ENCODE measurements at places on chromosomes 13 and 19.
A peak's percentile ranks its signal among the peaks of the same experiment; 100 is the strongest.

DNA sequence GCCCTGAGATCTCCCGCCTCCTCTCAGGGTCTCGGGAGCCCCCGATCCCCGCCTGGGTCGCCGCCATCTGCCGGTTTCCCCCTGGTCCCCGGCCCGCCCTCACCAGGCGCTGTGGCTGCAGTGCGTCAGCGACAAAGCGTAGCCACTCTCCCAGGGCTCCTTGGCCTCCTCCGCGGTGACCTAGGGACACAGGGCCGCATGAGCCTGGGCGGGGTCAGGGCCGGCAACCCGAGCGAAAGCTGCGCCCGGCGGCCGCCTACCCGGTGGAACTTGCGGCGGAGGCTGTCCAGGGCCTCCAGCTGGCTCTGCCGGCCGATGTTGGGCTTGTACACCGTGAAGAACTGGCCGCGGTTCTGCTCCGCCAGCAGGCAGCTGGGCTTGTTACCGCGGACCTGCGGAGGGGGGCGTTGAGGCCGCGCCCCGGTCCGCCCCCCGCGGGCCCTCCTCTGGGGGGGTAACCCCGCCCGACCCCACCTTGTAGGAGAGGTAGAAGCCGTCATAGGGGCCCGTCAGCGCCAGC lies 5.3 kb downstream of the GPX4 start:
- DNase-seq = no peak

GRCh38 chr13:94708031-94708859 lies 4.1 kb downstream of the SOX21 start:
- DNase-seq = peak; percentile 62

- no peak for DNase-seq
These were observed 53.1 kb downstream of the ZNF254 start for GRCh38 chr19:24140099-24140498.

DNA sequence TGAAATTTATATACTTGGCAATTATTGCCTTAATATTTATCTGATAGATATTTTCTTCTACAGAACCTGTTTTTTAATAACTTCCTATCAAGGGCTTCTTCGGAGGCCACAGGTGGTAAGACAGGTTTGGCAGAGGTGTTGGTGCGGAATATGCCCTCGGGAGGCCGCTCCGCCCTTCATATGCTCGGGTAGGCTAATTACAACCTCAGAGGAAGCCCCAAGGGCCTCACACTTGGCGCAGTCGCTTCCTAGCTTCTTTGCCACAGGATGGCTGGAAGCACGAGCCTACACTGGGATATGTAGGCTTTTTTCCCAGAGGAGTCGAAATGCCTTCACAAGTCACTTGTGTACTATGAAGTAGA lies 68.8 kb downstream of the LMO7 start:
- DNase-seq = no peak

GRCh38 chr13:44331912-44332851 lies 41.4 kb upstream of the SERP2 start:
- no peak for DNase-seq

DNA sequence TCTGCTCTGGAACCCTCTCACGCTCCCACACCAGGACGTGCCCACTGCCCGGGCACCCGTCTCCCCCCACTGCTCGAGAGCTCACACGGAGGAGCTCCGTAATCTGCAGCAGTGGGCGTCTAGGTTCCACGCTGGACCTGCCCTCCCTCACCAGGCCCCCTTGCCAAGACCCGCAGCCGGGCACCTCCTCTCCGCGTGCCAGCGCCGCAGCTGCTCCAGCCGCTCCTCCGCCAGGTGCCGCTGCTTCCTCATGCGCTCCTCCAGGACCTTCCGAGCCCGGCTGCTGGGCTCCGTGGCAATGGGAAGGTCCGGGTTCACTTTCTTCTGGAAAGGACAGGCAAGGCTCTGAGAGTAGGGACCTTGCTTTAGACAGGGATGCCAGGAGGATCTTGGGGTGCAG lies 35.0 kb upstream of the MATK start:
- DNase-seq = no peak

DNA sequence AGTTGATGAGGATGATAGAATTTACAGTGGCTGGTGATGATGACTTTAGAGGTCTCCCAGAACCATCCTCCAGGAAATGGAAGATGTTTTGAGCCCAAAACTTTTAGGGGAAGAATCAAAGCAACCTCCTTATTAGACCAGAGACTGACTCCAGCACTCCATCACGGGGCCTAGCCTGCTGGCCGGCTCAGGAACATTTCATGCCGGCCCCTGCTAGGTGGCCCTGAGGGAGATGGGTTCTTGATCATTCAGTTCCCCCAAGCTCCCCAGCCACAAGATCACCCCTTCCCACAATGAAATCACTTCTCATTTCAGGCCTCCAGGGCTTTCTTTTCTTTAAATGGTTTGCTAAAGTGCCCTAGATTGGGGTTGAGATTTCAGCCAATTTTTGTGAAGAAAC lies 79.7 kb upstream of the SIAH3 start:
- DNase-seq = peak; percentile 69

DNA sequence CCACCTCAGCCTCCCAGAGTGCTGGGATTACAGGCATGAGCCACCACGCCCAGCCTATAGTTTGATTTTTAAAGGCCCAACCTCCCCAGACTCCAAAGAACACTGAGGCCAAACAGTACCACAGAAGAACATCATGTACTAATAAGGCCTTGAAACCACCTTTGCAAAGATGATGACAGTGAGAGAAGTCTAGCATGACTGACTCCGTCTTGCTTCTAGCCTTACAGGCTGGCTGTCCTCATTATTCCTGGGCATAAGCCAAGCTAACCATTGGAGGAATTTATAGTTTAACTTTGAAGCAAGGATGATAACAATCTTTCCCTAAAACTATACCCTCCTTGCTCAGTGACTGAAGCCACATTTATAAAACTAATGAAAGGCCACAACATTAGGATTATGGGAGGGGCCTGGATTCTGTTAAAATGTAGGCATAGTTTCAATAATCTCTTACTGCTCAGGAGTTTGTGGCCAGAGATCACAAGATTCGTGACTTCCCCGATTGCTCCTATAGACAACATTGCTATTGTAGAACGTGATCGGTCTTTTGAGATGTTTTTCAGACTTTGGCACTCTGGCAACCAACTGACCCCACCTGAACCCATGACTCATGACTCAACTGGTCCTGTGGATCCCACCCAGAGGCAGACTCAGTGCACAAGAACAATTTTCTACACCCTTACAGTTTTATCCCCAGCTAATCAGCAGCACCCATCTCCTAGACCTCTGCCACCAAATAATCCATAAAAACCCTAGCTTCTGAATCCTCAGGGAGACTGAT lies 17.6 kb downstream of the GPR42 start:
- DNase-seq = peak; percentile 52

- no peak for DNase-seq
These were observed 17.9 kb downstream of the BTBD2 start for GRCh38 chr19:1997353-1998233.

DNA sequence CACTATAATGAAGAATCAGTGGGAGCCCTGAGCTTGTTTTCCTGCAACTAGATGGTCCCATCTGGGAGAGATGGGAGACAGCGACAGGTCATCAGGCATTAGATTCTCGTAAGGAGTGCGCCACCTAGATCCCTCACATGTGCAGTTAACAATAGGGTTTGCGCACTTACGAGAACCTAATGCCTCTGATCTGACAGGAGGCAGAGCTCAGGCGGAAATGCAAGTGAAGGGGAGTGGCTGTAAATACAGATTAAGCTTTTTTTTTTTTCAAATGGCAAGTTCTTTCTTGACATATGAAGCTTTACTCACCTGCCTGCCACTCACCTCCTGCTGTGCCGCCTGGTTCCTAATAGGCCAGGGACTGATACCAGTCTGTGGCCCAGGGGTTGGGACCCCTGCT lies 14.4 kb downstream of the CDC16 start:
- DNase-seq = no peak

- no peak for DNase-seq
These were observed 13.1 kb upstream of the TMEM161A start for GRCh38 chr19:19151418-19151817.

DNA sequence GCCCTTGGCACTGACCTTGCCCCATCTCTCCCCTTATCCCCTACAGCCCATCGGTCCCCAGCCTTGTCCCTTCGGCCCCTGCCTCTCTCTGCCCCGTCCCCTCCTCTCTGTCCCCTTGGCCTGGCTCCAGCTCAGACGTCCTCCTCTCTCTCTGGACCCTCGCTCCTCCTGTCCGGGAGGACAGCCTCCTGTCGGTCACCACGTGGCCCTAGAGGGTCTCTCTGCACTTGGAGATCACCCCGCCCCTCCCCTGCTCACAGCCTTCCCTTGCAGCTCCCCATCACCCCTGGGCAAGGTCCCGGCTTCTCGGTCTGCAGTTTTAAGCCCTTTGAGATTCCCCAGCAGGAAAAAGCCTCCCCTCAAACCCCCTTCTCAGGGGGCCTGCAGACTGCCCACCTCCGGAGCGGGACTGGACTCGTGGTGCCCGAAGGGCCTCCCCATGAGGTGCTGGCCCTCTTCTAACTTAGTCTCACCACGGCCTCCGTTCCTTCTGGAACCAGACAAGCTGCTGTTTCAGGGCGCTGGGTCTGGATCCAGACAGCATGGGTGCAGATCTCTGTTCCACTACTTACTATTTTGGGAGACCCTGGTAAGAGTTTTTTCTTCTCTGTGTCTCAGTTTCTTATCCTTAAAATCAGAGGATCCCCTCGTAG lies 3.3 kb upstream of the KLK15 start:
- no peak for DNase-seq

DNA sequence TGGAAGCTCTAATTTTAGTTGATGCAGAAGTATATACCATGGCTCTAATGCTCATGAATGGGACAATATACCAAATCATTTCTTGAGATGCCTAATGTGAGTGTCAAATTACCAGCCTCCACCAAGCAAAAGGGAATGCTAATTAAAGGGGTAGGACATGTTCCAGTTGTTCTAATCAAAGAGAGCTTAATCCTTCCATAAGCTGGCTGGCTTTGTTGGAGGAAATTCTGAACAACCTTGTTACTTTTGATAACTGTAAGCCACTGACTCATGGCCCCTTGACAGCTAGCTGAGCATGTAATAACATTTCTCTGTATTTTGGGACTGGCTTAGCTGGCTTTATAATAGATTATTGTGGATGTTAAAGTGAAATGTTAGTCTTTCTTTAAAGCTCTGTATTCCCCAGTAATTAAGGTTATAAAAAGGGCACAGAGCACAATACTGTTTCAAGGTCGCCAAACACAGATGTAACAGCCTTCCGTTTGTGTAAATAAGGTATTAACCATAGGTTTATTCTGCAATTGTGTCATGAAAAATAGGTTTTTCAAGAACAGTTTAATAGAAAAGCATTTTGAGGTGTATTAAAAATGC lies 1194.0 kb downstream of the PCDH9 start:
- no peak for DNase-seq

DNA sequence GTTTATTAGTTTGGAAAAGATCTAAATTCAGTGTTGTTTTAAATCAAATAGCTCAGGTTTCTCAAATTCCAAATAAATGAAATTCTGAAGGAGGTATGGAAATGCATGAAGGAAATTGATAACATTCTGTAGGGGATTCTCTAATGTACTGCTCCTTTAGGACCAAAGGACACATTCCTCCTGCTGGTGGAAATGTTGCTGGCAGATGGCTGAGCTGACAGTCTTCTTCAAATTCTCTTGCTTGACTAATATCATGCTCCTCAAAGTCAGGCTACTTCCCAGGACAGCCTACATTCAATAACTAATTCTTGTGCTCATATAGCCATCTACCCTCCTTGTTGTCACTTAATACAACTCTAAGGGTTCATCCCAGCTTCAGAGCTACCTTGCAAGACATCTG lies 1118.5 kb downstream of the PCDH9 start:
- no peak for DNase-seq

GRCh38 chr13:113788413-113789135 lies 29.5 kb downstream of the TMEM255B start:
- no peak for DNase-seq

Measured in vagina (tissue), 2 donors.